ENCODE measurements at places on chromosomes 3 and 15. TPM values are rescaled to one million over a fixed set of nuclear protein-coding genes. Genes with fewer than 3 reads are reported as not detected.

CA12 gene
- 4.1 TPM for total RNA-seq

NRG4 gene
- 8.7 TPM for total RNA-seq

GATA2 gene
- total RNA-seq: 6.2 TPM

MRAS gene
- total RNA-seq: 342 TPM

PLS1 gene
- total RNA-seq: 5.7 TPM

CKMT1B gene
- 146 TPM for total RNA-seq

CHRNA7 gene
- 17.3 TPM for total RNA-seq

CCDC33 gene
- not detected for total RNA-seq

ACAA1 gene
- 87.2 TPM for total RNA-seq

FSTL1 gene
- 60.5 TPM for total RNA-seq

MINAR1 gene
- 3.4 TPM for total RNA-seq

DNA sequence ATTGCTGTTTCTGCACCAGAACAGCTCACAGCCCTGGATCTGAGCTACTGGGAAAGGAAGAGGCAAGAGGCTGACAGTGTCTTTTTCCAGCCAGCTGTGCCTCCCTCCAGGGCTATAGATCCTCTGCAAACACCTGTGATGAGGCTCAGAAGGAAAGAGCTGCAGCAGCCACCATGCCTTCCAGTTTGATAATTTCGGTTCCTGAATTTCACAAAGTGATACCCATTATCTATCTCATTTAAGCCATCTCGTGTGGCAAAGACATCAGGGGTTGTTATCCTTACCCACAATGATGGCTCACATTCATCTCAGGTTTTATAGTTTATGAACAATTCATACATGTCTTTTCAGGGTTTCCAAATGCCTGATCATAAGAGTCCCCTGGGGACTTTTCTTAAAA, 1.8 kb upstream of the LARP6 start:
- no peak for DNase-seq

GRCh38 chr3:158863247-158863646, 61.4 kb downstream of the MFSD1 start:
- no peak for DNase-seq

- DNase-seq: peak; percentile 54
Measured at GRCh38 chr3:192915304-192915703, 2.4 kb downstream of the MB21D2 start.

GRCh38 chr3:143170676-143171075, 51.1 kb downstream of the CHST2 start:
- DNase-seq: no peak

DNA sequence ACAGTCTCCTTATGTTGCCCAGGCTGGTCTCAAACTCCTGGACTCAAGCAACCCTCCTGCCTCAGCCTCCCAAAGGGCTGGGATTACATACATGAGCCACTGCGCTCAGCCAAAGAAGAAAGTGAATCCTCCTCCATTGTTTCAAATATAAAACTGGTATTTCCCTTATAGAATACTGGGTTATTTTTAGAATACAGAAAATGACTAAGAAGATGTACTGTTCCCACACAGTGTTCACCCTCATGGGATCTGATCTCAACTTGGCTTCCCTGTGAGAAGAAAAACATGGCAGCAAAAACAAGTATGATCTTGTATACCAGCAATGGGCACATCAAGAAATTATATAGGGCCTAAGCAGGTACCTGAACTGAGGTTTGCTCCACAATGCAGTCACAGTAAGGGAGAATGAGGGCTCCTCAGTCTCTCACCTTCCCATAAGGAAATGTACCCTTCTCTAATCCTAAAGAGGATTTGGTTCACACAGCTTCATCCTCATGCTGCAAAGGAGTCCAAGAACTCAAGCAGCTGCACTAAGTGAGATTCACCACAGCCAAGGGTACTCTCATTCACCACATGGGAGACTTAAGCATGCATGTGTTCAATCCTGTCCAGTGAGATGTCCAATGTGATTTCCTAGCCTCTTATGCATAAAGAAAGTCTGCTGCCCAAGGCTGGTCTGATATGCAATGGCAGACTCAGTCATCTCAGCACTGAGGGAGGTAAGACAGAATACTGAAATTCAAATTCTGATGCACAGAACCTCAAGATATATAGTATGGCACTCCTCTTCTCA, 25.8 kb downstream of the USP4 start:
- DNase-seq: no peak

DNA sequence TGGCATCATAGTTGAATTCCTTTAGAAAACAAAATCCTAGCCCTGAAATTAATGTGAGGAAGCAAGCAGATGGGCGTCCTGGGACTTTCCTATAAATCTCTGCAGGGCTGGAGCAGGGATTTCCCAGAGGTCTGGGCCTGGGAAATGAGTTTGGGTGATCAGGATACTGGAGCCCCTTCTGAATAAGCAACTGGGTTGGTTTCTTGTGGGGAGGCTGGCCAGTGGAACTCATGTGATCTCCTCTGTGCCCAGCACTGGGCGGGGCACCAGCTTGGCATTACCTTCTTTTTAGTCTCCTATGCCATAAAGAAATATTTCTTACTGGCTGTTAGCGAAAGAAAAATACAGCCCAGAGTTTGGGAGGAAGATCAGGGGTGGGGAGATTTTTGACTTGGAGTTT, 1.7 kb downstream of the THSD4 start:
- DNase-seq: no peak

DNA sequence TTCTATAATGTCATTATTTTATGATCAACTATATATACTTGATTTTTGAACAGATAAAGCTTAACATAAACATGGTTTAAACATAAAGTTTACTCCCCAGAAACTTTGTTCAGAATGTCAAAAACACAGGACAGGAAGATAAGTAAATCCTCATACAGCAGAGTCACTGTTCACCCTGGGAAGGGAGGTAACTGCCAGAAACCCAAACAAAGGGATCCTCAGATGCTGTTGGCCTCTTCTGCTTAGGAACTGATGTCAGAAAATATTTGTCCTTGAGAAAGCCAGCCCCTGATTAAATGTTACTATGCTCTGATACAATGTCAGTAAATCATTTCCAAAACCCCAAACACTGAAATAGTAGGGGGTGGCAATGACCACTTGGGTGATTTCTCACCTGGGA, 185.3 kb downstream of the TJP1 start:
- no peak for DNase-seq

DNA sequence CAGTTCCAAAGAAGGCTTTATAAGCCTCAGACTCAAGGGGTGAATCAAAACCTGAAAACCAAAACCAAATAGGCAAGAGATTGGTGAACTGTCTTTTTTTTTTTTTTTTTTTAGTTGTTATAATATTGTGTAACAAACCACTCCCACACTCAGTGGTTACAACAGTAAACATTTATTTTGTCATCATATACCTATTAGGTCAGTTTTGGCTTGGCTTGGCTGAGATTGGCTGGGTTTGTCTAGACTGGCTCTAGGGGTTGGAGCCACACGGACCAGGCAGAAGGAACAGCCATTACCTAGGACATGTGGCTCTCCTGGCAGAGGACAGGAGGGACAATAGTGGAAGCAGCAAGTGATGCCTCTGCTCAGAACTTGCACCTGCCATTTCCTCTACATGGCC, 26.4 kb upstream of the RYR3 start:
- DNase-seq: no peak

- no peak for DNase-seq
Measured at GRCh38 chr3:197521277-197522182, 34.2 kb downstream of the BDH1 start.

DNA sequence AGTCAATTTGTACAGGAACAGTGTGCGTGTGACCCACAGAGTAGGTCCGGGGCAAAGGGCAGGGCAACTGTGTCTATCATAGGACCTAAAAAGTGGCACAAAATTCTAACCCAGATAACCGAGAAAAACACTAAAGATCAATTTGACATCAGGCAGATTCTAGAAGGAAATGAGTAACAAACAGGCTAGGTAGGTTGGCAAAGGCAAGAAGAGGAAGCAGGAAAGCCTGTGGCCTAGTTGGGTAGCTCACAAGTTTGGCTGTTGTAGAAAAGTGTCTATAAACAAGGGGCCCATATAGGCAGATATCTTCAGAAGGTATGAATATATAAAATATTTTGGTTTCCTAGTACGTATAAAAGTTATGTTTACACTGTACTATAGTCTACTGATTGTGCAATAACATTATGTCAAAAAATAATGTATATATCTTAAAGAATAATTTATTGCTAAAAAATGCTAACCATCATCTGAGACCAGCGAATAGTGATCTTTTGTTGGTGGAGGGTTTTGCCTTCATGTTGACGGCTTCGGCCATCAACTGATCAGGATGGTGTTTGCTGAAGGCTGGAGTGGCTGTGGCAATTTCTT, 13.3 kb upstream of the OR5K1 start:
- DNase-seq: no peak

GRCh38 chr3:3065876-3066275, 44.3 kb downstream of the IL5RA start:
- no peak for DNase-seq

- no peak for DNase-seq
Measured at GRCh38 chr3:63685340-63685739, 32.9 kb downstream of the SNTN start.

GRCh38 chr3:65284961-65285360, 597.2 kb upstream of the ADAMTS9 start:
- DNase-seq: no peak

- peak; percentile 54 for DNase-seq
Measured at GRCh38 chr3:169886671-169887070, 16.9 kb upstream of the LRRC31 start.

DNA sequence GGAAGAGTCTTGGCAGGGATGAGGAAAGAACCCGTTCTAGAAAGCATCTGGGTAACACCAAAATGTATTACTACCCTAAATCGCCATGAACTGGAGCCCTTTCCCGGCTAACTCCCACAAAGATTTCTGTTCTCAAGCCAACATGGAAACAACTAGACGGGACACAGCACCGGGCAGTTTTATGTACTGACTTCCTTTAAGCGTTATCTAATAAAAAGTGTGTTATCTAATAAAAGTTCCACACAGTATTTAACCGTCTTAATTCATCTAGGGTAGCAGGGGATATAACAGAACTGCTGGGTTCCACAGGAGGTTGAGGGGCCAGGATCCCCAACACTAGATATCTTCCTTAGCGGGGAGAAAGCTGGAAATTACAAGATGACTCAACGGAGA, 347 bp upstream of the C3orf62 start:
- DNase-seq: no peak

- DNase-seq: no peak
Measured at GRCh38 chr3:196207159-196207832, 3.9 kb downstream of the ZDHHC19 start.

GRCh38 chr15:101675015-101675414, 22.8 kb upstream of the TM2D3 start:
- no peak for DNase-seq

Data from dorsolateral prefrontal cortex (tissue), 122 donors.